Activated naive CD8-positive, alpha-beta T cell treated with anti-CD3 and anti-CD28 coated beads, Interleukin-2, amount 10 ng/mL, durations not matched to agents 7 days and 5 days (primary cell): ENCODE measurements at places on chromosomes 2 and 18. TPM values are rescaled to one million over a fixed set of nuclear protein-coding genes. Genes with fewer than 3 reads are reported as not detected.

GRCh38 chr2:100670232-100670631, 107.4 kb downstream of the PDCL3 start:
- H3K4me1 ChIP-seq, result peaks cover 5% of the 10 kb centered on the region
- no peak overlapping the region for H3K4me3 ChIP-seq
- no peaks in the 10 kb centered on the region for H3K36me3 ChIP-seq
- H3K27me3 ChIP-seq, result peaks cover 11% of the 10 kb centered on the region
- no peak for DNase-seq
- H3K27ac ChIP-seq, result no peak overlapping the region

- no peaks in the 10 kb centered on the region for H3K27me3 ChIP-seq
- H3K36me3 ChIP-seq, result no peaks in the 10 kb centered on the region
- H3K4me3 ChIP-seq, result no peak overlapping the region
- H3K27ac ChIP-seq, result no peak overlapping the region
- no peak for DNase-seq
- no peaks in the 10 kb centered on the region for H3K4me1 ChIP-seq
Observed at GRCh38 chr18:32937066-32937465, 164.2 kb upstream of the KLHL14 start.

POTEC gene
- total RNA-seq, result not detected

ALK gene
- total RNA-seq, result not detected

DNA sequence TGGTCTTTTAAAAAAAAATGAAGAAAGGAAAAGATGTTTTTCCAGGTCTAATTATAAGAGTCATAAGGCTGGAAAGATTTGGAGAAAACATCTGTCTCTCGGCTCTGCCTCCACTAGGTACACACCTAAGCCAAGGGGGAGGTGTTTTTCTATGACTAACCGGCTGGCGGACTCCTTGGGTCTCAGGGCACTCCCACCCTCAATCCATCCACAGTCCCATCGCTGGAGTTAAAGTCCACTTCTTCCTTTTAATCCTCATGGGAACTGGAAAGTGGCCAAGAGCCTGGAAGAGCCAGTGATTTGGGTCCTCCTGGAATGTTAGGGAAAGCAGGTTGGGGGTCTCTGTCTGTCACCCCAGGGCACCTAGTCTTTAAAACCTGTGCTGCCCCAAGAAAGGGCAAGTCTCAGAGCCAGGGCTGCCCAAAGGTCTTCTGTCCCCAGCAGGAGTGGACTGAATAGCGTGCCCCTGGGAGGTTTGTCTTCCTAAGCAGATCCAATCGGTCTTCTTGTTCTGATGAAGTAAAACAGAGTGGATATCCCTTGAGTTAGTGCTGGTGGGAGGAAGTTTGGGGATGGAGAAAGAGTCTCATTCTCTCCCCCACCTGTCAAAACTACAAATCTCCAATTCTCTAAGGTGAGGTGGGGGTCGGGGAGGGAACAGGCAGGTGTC, 66.4 kb downstream of the MCFD2 start:
- no peak overlapping the region for H3K27ac ChIP-seq
- H3K36me3 ChIP-seq, result no peaks in the 10 kb centered on the region
- no peak for DNase-seq

COL4A3 gene
- not detected for total RNA-seq

- peak overlapping the region; percentile 79 for H3K27ac ChIP-seq
- no peak for DNase-seq
- peak overlapping the region; percentile 67 for H3K4me3 ChIP-seq
- H3K4me1 ChIP-seq, result peaks cover 59% of the 10 kb centered on the region
- H3K36me3 ChIP-seq, result peaks cover 26% of the 10 kb centered on the region
Observed at GRCh38 chr2:86186431-86186830, 8.8 kb downstream of the IMMT start.

- H3K4me1 ChIP-seq, result peaks cover 62% of the 10 kb centered on the region
- peak; percentile 28 for DNase-seq
- H3K36me3 ChIP-seq, result peaks cover 7% of the 10 kb centered on the region
- peak overlapping the region; percentile 89 for H3K27ac ChIP-seq
- H3K4me3 ChIP-seq, result peak overlapping the region; percentile 54
Observed at GRCh38 chr18:48841381-48842258, 109.1 kb downstream of the SMAD7 start.

DNA sequence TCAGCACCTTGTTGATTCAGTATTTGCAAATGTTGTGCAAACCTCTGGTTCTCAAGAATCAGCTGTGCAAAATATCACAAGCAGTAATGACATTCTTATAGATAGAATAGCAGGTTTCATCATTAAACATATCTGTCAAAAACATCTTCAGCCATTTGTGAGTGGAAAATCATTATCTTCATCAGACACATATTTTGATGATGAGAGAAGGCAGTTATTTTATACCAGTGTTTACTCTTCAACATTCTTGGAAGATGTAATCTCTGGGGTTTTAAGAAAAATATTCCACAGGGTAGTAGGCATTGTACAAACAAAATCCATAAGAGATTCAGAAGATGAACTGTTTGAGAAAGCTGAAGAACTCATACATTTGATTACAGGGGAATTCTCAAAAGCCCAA, 64.3 kb downstream of the FSIP2 start:
- H3K27me3 ChIP-seq, result no peaks in the 10 kb centered on the region
- H3K4me1 ChIP-seq, result no peaks in the 10 kb centered on the region
- no peak overlapping the region for H3K4me3 ChIP-seq
- no peak for DNase-seq
- H3K36me3 ChIP-seq, result no peaks in the 10 kb centered on the region

DNA sequence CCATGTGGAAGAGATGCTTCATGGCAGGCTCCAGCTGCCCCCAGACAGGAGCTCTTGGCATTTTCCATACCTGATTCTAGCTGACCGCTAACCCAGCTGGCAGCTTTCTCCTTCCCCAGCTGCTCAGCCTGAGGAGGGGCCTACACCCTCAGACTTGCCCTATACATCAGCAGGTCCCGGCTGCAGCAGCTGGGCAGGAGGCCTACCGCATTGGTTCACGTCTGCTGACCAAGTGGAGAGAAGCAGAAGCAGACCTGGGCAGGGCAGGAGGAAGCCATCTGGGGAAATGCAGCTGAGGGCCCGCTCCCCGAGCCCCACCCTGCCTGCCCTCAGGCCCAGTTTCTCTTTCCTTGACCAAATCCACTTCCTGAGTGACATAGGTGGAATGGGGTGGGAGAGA, 50.7 kb downstream of the LBH start:
- H3K36me3 ChIP-seq, result peaks cover 2% of the 10 kb centered on the region
- no peak for DNase-seq
- peaks cover 21% of the 10 kb centered on the region for H3K4me1 ChIP-seq
- no peak overlapping the region for H3K4me3 ChIP-seq
- H3K27ac ChIP-seq, result no peak overlapping the region
- no peaks in the 10 kb centered on the region for H3K27me3 ChIP-seq

- no peaks in the 10 kb centered on the region for H3K36me3 ChIP-seq
- H3K4me3 ChIP-seq, result peak overlapping the region; percentile 83
- H3K4me1 ChIP-seq, result peaks cover 33% of the 10 kb centered on the region
- peak; percentile 43 for DNase-seq
- H3K27ac ChIP-seq, result peak overlapping the region; percentile 99
Observed at GRCh38 chr18:58615140-58616132, 13.5 kb downstream of the ALPK2 start.

GRCh38 chr2:180000434-180000833, 6.7 kb downstream of the CWC22 start:
- no peaks in the 10 kb centered on the region for H3K27me3 ChIP-seq
- H3K4me3 ChIP-seq, result no peak overlapping the region

- H3K27me3 ChIP-seq, result peaks cover 16% of the 10 kb centered on the region
- DNase-seq, result no peak
Observed at GRCh38 chr2:111071600-111072171, 49.0 kb upstream of the BCL2L11 start.

GRCh38 chr2:214706986-214707385, 102.5 kb downstream of the BARD1 start:
- DNase-seq, result no peak
- H3K4me3 ChIP-seq, result no peak overlapping the region
- H3K27ac ChIP-seq, result no peak overlapping the region
- H3K4me1 ChIP-seq, result peaks cover 2% of the 10 kb centered on the region
- H3K27me3 ChIP-seq, result peaks cover 16% of the 10 kb centered on the region
